Breast epithelium (tissue), 4 donors: ENCODE measurements at places on chromosomes 4 and X.

DNA sequence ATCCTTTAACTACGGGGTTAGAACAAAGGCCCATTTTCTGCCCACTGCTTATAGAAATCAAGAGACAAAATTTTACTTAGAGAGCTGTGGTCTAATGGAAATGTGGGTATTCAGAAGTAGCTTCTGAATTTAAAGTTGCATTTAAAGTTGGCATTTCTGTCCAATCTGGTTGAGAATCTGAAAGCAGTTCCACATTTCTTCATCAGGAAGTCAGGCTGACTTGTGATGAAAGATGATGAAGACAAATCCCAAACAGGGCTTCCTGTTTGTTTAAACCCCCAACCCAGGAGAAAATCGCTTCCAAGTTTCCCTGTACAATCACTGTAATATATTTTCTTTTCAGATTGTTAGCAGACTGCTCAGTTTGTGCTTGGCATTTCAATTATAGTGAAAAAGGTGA, 345.3 kb downstream of the SPRY1 start:
- no peak for DNase-seq

GRCh38 chr4:56817840-56818491, 3.5 kb downstream of the SPINK2 start:
- DNase-seq, result no peak

DNA sequence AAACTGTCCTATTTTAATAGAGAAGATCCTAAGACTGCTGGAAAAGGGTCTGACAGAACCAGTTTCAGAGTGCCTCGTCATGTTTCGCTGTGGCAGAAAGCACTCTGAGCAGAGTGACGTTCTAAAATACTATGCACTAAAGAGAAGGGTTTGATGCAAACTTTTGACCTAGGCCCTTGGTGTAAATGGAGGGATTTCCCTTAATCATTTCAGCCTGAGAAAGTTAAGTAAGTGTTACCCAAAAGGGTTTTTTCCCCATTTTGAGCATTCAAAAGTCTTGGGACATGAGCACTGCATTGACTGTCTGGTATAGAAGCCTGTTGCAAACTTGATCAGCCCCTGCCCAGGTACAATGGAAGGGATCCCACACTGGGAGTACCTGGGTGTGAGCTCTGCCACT, 157.5 kb upstream of the ATOH1 start:
- DNase-seq, result no peak

GRCh38 chrX:34332334-34332733, 200.2 kb upstream of the FAM47A start:
- DNase-seq, result no peak

- no peak for DNase-seq
These were observed 792.2 kb downstream of the ADGRL3 start for GRCh38 chr4:61992351-61992750.

DNA sequence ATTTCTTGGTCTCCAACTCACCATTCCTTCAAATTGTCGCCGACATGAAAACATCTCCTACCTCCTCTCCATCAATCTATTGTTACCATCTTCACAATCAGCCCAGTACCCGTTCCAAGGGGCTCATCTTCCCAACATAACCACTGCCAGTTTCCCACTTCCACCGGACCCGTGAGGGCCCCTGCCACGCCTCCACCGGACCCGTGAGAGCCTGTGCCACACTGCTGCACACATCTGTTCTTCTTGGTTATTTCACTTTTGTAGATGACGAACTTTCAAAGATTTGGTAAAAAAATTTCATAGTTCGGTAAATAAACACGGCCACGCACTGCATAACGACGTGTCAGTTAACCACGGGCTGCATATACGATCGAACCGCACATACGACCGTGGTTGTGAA, 65.0 kb downstream of the FAT1 start:
- no peak for DNase-seq

- no peak for DNase-seq
These were observed 20.4 kb upstream of the TLR2 start for GRCh38 chr4:153663667-153664066.

DNA sequence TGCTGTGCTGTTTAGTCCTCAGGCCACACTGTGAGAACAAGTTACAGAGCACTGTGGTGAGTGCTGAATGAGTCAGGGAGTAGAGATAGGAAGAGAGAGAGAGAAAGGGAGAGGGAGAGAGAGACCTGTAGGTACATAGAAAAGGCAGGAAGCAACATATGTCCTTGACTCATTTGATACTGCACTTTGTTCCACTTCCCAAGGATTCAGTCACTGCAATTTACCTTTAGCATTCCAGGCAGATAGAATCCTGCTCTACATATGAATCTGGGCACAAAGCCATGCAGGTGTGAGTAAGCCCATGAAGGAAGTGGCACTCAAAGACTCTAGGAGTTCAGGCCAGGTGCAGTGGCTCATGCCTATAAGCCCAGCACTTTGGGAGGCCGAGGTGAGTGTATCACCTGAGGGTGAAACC, 1.0 kb upstream of the DAPP1 start:
- peak; percentile 29 for DNase-seq
